ENCODE measurements at places on chromosomes 13 and 19. TPM values are rescaled to one million over a fixed set of nuclear protein-coding genes. Genes with fewer than 3 reads are reported as not detected.
A peak's percentile ranks its signal among the peaks of the same experiment; 100 is the strongest.

- DNase-seq = no peak
Measured at GRCh38 chr13:33034882-33035520, 18.8 kb downstream of the KL start.

DNA sequence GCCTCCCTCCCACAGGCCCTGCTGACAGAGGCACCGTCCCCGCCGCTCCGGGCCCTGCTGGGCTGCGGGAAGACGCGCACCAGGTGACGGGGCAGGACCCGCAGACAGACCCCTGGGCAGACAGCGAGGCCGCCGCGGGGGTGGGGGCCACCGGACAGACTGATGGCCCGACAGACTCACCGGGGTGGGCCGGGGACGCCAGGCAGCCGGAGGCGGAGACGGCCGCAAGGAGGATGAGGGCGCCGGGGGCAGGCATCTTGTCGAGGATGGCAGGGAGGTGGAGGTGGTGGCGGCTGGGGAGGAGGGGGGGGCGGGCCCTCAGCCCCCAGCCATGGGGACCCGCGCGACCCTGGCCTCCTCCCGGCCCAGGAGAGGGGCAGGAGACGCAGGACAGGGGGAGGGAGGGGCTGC lies 309 bp downstream of the LMTK3 start:
- no peak for DNase-seq

- DNase-seq = peak; percentile 41
Measured at GRCh38 chr19:3324405-3324856, 42.0 kb upstream of the NFIC start.

Gene BEST2
- not detected for total RNA-seq

- DNase-seq = peak; percentile 34
Measured at GRCh38 chr13:93942016-93942415, 537.5 kb downstream of the DCT start.

GRCh38 chr13:113297370-113298042 lies 467 bp downstream of the LAMP1 start:
- no peak for DNase-seq

Gene ZNF723
- total RNA-seq = not detected

- DNase-seq = no peak
Measured at GRCh38 chr13:60111691-60112090, 52.0 kb downstream of the DIAPH3 start.

DNA sequence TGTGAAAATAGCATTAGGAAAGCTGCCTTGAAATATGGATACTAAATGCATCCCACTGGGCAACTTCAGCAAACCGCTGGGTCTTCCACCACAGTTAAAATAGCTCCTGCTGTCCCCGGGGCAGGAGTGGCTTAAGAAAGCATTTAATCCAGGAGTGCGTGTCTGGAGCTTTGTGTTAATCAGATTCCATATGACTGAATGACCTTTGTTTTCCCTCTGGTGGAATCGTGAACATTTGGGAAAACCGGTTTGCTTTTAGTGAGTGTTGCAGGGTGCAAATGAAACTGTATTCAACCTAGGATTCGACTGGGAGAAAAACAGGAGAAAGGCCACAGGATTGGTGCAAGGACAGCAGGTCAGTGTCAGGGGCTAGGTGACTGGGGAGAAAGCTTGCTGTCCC lies 237.6 kb upstream of the MAB21L1 start:
- DNase-seq = no peak

DNA sequence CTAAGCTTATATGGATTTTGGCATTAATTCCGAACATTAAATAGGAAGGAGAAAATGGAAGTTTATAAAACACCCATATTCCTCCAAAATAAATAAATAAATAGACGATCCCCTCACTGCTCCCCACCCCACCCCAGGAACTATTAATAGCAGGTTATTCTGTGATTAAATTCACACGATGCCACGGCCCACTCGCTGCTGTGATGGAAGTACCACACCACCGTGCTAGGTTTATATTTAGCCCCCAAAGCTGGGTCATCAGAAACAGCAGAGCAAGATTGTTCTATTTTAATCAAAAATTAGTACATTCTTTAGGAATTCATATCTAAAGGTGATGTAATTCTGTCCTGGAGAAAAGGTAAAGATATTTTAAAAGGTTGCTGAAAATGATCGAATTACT lies 65.4 kb downstream of the CCDC70 start:
- no peak for DNase-seq

GRCh38 chr19:5537870-5538269 lies 29.9 kb downstream of the TINCR start:
- no peak for DNase-seq

Gene LRG1
- total RNA-seq = 0.66 TPM

Gene ANKRD27
- 9.7 TPM for total RNA-seq

Gene DNAJC15
- 0.88 TPM for total RNA-seq

Gene OR1M1
- total RNA-seq = not detected

DNA sequence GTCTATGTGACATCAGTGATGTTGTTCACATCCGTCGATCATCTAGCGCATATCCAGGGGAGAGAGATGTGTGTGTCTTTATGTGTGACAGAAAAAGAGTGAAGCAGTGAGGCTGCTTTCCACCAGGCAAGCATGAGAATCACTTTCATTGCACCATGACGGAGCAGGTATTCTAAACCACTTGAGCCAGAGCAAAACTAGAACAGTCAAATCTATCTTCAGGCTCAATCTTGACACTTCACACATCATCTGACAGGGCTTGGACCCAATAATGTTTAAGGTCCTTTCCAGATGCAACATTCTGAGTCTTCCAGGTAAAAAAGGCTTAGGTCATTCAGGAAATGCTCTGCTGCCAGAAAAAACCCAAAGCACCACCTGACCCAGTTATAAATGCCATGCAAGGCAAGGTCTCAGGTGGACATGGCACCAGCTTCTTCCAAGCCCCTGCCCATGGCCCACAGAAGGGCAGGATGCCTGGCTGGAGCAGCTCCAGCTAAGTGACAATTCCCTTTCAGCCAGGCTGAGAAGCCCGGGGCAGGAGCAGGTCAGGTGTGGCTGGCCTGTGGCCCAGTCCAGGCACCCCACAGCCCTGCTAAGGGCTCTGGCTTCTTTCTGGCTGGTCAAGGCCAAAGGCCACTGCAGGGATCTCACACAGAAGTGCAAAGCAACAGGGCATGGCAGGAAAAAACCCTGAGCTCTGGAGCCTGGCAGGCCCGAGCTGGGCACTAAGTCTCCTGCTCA lies 5.0 kb downstream of the ELAVL1 start:
- DNase-seq = no peak

GRCh38 chr19:3651684-3652083 lies 25.1 kb upstream of the CACTIN start:
- DNase-seq = no peak

GRCh38 chr19:10116085-10116865 lies 3.4 kb downstream of the EIF3G start:
- no peak for DNase-seq

- DNase-seq = no peak
Measured at GRCh38 chr13:96214824-96215445, 125.0 kb downstream of the HS6ST3 start.

Gene KCNJ14
- 0.56 TPM for total RNA-seq

Gene SMAD9
- total RNA-seq = 57.9 TPM

GRCh38 chr13:95221971-95222732 lies 79.1 kb downstream of the ABCC4 start:
- no peak for DNase-seq

- DNase-seq = no peak
Measured at GRCh38 chr13:59542303-59542702, 621.4 kb downstream of the DIAPH3 start.

GRCh38 chr13:24269821-24270220 lies 39.6 kb upstream of the C1QTNF9 start:
- no peak for DNase-seq

Gene CLIP3
- 7.1 TPM for total RNA-seq

Gene ANKRD24
- total RNA-seq = 4.6 TPM
